Stomach (tissue), 19 donors: ENCODE measurements at places on chromosomes 16 and 17.

DNA sequence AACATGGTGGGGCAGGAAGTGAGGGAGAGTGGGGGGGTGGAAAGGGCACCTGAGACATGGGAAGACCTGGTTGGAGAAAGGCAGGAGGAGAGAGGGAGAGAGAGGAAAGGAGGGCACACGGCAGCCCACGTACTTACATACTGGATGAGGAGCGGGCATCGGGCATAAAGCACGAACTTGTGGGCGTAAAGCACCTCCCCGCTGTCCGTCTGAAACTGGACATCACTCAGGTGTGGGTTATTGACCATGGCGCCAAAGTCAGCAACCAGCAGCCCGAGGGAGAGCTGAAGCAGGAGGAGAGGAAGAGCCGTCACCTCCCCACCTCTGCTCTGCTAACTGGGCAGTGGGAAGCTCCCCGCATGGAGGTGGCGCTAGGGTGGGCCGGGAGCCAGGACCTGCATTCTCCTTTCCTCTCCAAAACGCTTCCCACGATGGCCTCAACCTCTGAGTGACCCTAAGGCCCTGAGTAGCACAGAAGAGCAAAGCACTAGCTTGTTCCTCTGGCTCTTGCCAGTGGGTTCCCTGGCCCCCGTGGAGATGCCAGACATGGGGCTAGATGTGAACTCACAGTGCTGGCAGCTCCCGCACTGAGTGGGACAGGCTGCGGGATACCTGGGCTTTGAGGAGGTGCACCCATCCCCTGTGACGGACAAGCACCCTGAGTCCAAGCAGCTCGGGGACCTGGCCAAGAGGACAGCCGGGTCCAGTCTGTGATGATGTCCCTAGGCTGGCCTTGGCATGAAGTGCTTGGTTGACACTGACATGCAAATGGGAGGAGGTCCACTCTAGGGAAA, 16.9 kb downstream of the SLX4 start:
- no peak for DNase-seq

GRCh38 chr16:55045756-55046460, 115.2 kb downstream of the IRX5 start:
- no peak for DNase-seq

DNA sequence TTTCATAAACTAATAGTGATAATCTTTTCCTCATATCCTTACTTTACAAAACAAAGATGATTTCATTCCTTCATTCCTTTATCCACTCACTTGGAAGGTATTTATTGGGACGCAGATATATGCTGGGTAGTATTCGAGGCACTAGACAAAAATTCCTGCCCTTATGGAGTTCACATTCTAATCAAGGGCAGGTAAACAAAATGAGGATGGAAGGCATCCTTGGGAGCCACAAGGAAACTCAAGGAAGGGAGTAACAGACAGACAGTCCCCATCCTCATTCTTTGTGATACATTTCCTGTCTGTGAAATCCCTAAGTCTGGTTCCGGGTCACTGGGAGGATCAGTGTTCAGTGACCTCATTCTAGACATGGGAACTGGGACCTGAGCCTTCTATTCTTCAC, 45.2 kb downstream of the SLC6A2 start:
- no peak for DNase-seq

- DNase-seq, result no peak
These were observed 886 bp upstream of the OR1F1 start for GRCh38 chr16:3186946-3187690.

- DNase-seq, result no peak
These were observed 236.0 kb upstream of the ELAC2 start for GRCh38 chr17:13253733-13254410.
